Mesenteric fat pad (tissue), 1 donor: ENCODE measurements at places on chromosomes 4 and X.

GRCh38 chr4:7971881-7972500 lies 32.3 kb upstream of the AFAP1 start:
- DNase-seq: no peak

- peak; percentile 16 for DNase-seq
These were observed 11.4 kb upstream of the SORCS2 start for GRCh38 chr4:7180938-7181337.

DNA sequence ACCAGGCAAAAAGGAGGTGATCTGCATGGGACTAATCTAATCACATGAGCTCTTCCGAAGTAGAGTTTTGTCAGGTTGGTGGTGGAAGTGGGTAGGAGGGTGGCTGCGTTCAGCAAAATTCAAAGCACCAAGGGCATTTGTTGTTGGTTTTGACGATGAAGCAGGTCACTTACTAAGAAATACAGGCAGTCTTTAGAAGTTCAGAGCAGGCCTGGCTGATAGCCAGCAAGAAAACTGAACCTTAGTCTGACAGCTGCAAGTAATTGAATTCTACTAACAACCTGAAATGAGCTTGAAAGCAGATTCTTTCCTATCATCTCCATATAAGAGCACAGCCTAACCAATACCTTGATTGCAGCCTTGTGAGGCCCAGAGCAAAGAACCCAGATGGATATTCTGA lies 505.8 kb downstream of the KLHL13 start:
- no peak for DNase-seq

- no peak for DNase-seq
These were observed 122.4 kb downstream of the BCOR start for GRCh38 chrX:39975101-39975925.

GRCh38 chrX:40864972-40865371 lies 129.6 kb upstream of the MED14 start:
- DNase-seq: no peak

DNA sequence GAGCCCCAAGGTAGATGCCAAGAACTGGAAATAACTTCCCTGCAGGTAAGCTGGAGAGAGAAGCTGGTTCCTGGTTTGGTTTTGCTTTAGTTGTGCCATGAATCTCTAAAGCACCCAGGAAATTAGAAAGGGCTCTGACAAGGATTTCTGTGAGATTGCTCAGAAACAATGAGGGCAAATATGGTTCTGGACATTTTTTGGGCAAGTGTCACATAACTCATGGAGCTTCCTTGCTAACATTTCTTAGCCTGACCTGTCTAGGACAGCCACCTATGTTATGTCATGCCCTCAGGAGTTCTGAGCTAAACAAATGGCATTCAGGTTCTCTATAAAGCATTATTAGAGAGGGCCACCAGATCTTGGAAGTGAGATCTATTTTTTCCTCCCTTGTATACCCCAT lies 131.8 kb downstream of the GUCY2F start:
- DNase-seq: no peak

DNA sequence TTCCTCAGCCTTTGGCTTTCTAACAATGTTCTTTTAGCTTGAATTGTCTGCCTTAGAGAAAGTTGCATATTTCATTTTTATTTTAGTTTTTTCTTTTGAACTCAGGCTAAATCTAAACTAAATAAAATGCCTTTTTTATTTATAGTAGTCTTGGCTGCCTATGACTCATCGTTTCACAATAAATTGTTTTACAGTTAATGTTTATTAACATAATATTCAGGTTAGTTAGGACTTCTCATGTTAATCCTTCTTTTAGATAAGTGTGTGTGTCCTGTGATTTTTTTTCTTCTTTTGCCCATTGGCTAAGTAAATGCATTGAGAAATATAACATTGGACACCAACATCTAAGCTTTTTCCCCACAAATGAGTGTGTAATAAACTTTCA lies 1.6 kb downstream of the RP2 start:
- DNase-seq: no peak

DNA sequence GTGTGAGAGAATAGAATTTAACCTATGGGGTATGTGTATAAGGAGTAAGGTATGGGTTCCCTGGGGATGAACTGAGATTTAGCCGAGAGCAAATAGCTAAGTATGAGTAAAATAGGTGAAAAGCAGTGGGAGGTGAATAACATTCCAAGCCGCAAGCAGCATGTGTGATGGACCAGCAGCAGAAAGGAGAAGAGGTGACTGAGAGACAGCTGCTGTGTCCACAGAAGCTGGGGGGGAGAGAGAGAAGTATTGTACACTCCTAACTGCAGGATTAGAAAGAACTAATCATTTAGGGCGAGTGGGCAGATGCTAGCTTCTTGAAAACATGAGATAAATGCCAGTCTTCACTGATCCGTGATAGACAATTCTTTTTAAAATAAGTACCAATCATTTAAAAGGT lies 296.0 kb downstream of the KLHL4 start:
- DNase-seq: no peak

DNA sequence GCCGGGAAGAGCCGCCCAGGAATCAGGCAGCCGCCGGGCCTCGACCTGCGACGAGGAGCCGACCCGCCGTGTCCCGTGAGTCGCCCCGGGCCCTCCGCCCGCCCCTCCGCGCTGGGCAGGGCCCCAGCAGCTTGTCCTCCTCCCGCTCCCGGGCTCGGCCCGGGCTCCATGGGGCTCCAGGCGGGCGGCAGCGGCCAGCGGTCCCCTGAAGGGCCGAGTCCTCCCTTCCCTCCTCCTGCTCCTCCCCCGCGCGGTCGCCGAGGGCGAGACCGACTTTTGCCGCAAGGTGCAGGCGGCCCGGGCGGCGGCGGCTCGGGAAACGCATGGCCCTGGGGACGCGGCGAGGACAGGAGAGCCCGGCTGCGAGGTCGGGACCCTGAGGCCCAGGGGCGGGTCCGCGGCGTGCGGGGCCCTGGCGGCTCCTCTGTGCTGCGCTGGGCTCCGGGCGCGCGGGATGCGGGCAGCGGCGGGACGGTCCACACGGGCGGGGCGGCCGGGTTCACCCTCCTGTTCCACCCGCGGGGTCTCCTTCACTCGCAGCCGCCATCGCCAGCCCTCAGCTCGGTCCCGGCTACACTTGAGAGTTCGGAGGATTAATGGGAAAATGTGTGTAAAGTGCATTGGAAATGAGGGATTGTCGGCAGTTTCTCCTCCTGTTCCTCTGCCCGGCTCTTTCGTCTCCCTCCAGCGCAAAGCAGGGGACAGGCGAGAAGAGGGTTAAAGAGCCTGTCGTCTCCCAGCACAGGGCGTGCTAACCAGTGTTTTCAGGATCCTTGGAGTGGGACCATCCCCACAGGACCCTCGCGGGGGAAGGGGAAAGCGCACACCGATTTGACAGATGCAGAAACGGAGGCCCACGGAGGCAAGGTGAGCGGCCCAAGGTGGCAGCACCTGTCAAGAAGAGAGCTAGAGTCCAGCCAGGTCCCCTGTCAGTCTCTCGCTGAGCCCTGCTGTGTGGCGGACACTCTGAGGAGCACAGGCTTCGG lies 16.6 kb upstream of the ZNF718 start:
- no peak for DNase-seq

DNA sequence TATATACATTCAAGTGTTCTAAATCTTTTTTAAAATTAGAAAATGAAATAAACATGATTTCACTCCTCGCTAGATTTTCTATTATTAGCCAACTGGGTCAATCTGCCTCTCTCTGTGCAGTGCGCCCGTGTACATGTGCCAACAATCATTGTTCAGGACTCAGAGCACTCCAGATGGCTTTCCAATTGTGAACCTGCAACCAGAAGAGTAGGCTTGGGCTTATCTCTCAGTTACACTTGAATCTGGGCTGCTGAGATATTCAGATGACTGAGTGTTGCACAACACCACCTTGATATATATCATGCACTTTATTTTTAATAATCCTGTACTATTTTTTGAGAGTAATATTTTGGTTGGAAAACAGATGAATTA lies 184.0 kb upstream of the FSTL5 start:
- no peak for DNase-seq

- no peak for DNase-seq
These were observed 164.1 kb downstream of the DTHD1 start for GRCh38 chr4:36445480-36445879.

DNA sequence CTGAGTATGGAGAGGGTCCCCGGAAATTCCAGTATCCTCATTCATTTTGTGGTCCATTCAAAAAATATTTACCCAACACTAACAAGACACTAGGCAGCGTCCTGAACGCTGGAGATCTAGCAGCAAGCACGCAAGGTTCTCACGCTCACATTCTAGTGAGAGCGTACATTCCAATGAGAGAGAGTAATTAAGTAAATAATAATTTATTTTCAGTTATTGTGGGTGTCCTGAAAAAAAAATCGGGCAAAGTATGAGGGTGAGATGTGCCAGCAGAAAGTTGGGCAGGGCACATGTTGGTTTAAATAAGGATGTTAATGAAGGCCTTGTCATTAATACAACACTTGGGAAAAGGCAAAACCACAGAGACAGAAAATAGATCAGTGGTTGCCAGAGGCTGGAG lies 4.0 kb upstream of the TMEM156 start:
- no peak for DNase-seq

- no peak for DNase-seq
These were observed 92.2 kb downstream of the RNF150 start for GRCh38 chr4:141041021-141041476.

DNA sequence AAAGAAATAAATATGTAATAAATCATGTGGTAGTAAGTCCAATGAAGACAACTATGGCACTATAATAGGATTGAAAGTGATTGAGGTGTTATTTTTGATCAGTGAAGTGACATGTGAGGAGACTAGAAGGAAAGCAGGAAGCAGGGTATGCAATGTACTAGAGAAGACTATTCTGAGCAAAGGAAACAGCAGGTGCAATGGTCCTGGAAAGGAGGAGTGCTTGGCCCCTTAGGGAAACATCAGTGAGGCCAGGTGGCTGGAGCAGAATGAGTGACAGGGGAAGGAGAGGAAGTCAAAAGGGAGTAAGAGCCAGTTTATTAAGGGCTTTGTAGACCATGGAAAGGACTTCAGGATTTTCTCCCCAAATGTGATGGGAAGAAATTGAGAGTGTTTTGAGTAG lies 207.6 kb upstream of the HCCS start:
- no peak for DNase-seq
